ENCODE measurements at places on chromosomes 16 and 17. TPM values are rescaled to one million over a fixed set of nuclear protein-coding genes. Genes with fewer than 3 reads are reported as not detected.

- no peak for DNase-seq
These were observed 45.8 kb upstream of the HELZ start for GRCh38 chr17:67290711-67291291.

GRCh38 chr17:44655983-44656710 lies at the start of gene MEIOC:
MEIOC (plus strand) TSS chr17:44656468; CDS start chr17:44656614, 146 bp downstream.
- DNase-seq = peak; percentile 45

- no peak for DNase-seq
These were observed 2.4 kb downstream of the EVI2A start for GRCh38 chr17:31318851-31319661.

The GPR142 gene
- 20.7 TPM for total RNA-seq

- DNase-seq = no peak
These were observed 6.3 kb upstream of the EXOSC6 start for GRCh38 chr16:70258065-70258464.

DNA sequence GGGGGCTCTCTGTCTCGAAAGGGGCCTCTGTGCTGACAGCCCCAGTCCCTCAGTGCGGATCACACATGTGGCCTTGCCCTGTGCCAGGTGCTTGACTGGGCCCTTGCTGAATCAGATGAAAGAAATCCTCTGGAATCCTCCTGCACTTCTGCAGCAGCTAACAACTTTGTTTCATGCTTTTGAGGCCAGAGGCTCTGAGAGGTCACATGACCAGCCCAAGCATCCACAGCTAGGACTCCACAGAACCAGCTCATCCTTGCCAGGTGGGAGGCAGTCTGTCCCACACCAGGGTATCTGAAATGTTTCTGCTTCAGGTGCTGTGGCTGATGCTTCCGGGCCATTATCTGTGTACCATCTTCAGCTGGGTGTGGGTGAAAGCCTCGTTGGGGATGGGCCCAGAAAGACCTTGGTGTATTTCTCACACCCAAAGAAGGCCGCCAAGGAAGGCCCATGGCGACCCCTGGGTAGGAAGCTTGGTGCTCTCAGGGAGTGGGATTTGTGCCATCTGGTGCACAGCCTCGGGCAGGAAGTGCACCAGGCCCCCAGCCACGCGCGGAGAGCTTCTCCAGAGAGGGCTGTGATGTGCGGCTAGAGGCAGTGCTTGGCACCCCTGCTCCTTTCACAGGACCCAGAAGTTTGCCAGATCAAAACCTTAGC lies 143.8 kb downstream of the CLEC16A start:
- no peak for DNase-seq

DNA sequence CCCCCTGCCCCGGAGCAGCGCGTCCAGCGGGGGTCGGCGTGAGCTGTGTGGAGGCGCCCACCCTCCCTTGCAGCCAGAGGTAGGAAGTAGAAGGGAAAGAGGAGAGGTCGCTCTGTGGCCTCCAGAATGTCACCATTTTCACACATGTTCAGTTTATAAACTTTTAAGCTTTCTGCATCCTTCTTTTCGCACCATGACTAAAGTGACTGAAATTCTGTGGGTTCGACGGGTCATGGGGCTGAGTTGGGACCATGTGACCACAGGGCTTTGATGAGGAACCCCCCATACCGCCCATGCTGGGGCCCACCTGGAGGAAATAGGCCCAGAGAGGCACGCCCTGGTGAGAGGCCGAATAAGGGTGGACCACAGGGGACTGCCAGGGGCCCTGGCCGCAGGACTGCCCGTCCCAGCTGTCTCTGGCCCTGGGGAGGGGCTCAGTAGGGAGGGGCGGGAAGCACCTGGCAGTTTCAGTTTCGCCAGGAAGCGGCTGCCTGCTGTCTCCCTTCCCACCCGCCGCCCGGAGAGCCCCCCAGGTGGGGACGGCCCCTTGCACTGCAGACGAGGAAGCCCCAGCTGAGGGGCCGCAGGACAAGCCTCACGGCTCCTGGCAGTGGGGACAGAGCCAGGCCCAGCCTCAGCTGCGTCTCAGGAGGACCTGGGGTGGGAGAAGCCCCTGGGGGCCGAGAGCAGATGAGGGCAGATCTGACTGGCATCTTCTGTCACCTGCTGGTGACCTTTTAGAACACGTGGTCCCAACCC lies 9.0 kb downstream of the CBFA2T3 start:
- no peak for DNase-seq

- no peak for DNase-seq
These were observed 9.4 kb downstream of the METTL9 start for GRCh38 chr16:21608639-21609328.

DNA sequence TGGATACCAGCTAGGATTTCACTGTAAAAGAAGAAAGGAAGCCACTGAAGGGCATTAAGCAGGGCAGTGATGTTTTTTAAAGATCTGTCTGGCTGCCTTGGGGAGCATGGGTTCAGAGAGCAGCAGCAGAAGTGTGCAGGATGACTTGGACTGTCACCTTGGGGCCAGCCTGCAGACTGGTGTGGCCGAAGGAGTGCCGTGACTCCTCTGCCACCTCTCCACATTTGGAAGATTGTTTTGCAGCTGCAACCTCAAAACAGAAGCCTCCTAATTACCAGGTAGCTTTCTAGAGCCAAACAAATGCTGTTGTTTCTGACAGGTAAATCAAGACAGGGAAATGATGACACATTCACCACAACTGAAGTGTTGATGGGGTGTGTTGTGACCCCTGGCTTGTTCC lies 681.4 kb downstream of the WWOX start:
- no peak for DNase-seq

GRCh38 chr16:35744084-35744483 lies 2284.7 kb downstream of the TP53TG3F start:
- DNase-seq = no peak

DNA sequence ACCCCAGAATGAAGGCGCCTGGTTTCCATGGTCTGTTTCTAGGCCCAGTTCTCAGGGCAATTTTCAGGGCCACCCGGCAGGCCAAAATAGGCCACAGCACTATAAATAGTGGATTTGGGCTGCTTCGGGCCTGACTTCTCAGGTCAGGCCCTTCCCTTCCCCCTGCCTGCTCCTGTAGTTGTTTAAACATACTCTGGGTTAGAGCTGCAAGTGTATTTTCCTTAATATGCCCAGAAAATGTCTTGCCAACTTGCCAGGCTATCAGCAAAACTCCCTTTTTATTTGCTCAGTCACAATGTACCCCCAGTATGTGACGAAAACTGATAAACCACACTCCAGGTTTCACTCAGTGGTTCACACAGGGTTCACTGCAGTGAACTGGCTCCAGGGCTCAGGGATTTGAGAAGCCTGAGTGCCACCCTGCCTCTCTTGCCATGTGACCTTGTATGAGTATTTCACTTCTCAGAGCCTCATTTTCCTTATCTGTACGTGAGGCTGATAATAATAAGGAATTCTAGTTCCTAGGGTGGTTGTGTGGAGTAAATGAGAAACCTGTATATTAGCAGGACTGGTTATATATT lies 76.5 kb downstream of the GPRC5B start:
- no peak for DNase-seq

- peak; percentile 39 for DNase-seq
These were observed 2.1 kb upstream of the C1QL1 start for GRCh38 chr17:44970136-44970741.

The TMEM106A gene
- total RNA-seq = 2.3 TPM

The TMEM238L gene
- not detected for total RNA-seq

- DNase-seq = no peak
These were observed 4.7 kb upstream of the DDX19A start for GRCh38 chr16:70342016-70342415.

GRCh38 chr16:59514651-59515050 lies 780.5 kb upstream of the GOT2 start:
- no peak for DNase-seq

- no peak for DNase-seq
These were observed 164.5 kb downstream of the PRKCA start for GRCh38 chr17:66466840-66467367.

DNA sequence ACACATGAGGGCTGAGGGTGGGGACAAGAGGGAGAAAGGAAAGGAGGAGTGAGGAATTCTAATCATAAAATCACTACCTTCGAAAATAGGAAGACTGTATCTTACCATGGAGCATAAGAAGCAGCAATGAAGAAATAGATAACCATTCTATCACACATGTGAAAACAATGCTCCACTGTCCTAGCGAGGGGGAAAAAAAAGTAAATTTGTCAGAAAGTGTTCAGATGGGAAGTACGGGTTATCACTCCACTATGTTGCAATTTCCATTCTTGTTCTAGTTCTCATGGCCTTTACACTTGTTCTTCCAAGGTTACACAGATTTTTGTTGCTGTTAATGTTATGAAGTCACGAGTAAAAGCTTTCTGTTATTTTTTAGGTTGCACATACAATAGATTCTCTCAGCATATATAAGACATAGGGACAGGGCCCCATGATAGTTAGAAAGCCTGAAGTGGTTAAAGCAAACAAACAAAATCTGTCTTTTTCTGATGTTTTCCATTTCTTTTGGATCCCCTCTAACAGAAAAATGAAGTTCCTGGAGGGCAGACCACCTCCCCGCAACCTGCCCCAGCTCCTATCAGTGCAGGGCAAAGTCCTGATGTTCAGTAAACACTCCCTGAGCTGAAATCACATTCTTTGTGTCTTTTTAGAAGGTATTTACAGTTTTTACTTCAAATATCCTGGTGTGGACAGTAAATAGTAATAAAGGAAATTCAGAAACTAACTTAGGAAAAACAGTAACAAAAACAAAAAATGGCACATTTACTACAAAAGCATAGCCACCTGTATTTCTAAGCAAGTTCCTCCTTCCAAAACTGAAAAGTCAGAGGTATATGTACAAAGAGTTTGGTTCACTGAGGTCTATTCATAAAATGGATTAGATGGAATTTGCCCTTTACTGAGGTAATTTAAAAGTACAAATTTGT lies 13.7 kb downstream of the MMD start:
- no peak for DNase-seq

DNA sequence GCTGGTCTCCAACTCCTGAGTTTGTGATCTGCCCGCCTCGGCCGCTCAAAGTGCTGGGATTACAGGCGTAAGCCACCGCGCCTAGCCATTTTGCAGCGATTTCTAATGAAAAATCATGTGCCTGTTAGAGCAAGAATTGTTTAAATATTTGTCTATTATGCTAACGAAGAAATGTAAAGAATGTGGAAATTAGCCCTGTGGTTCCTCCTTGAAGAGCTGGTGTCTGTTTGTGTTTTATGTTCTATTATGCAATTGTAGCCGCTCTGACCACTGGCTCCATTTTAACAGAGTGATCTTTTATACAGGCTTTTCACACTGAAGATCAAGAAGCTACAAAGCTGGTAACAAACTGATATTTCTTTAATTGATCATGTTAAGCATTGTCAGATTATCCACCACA lies 217.3 kb downstream of the USP22 start:
- DNase-seq = no peak

The DPEP1 gene
- total RNA-seq = 0.39 TPM

- DNase-seq = no peak
These were observed 11.3 kb downstream of the NSMCE1 start for GRCh38 chr16:27257271-27257670.

The CD300LF gene
- not detected for total RNA-seq

GRCh38 chr17:44159519-44160210 lies 10.8 kb upstream of the ASB16 start:
- DNase-seq = no peak

The TMEM132E gene
- total RNA-seq = 93.6 TPM

- no peak for DNase-seq
These were observed 52.5 kb upstream of the MNT start for GRCh38 chr17:2453325-2453724.

DNA sequence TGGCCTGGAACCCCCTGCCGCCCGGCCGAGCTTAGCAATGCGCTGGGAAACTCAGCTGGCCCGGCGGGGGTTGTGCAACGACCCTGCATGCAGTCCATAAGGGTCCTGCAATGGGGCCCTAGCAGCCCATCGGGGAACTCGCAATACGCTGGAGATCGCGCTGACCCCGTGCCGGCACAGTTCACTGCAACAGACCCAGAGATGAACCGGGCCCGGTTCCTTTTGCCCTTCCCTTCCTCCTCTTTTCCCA lies 375 bp downstream of the SLC25A11 start:
- DNase-seq = peak; percentile 52

- no peak for DNase-seq
These were observed 1.1 kb upstream of the PIGQ start for GRCh38 chr16:568401-569258.

DNA sequence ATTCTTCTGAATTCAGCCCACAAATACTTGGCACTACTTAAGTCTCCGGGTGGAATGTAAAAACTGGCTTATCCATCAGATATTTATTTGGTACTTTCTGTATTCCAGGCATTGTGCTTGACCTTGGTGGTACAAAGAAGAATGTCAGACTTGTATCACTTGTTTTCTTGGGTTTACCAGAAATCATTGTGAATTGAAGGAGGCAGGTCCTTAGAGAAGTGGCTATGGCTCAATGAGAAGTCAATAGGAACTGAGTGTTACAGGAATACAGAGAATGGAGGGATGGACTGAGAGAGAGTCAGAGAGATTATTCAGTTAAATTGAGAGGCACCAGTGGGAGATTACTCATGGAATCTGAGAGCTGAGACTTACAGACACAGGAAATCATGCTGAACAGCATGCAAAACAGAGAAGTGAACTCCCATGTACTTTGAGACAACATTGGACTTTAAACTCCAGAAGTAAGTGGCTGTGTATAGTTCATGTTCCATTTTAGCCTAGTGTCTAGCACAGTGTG lies 704.1 kb downstream of the CDH11 start:
- no peak for DNase-seq

The KRT9 gene
- total RNA-seq = not detected

DNA sequence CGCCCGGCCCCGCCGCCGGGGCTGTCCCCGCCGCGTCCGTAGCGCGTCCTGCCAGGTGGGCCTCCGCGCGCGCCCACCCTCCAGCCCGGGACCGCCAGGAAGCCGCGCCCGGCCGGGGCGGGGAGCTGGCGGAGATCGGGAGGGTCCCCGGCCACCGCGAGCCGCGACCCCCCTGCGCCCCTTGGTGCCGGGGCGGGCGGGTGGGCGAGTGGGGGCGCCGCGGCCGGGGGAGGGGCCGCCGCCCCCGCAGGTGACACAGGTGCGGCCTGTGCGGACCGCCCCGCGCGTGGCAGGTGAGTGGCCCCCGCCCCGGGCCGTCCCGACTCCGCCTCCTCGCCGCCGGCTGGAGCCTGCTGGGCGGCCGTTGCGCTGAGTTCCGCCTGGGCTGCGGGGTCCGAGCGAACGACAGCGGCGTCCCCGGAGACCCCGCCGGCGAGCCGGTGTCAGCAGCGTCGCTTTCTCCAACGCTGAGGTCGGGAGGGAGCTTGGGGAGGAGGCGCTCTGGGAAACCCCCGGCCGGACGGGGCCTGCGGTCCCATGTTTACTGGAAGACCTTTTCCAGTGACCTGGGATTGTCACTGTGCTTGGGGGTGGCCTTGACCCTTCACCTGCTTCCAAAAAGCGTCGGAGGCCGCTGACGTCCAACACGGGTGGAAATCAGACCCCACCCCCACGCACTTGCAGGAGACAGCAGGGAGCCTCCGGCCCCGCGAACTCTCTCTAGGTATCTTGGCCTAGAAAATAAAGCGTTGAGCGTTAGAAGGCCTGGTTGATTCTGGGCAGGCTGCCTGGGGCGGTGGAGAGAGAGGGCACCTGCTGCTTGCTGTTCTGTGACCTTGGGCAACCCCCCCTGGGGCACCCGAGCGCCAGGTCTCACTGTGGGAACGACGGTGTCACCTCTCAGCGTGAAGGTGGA lies 542 bp downstream of the KLHL36 start:
- peak; percentile 67 for DNase-seq

GRCh38 chr17:71500761-71501555 lies 619.9 kb upstream of the SOX9 start:
- no peak for DNase-seq

The BAIAP3 gene
- 26.7 TPM for total RNA-seq
